EH (cell line): ENCODE measurements at places on chromosomes 16 and 17.

DNA sequence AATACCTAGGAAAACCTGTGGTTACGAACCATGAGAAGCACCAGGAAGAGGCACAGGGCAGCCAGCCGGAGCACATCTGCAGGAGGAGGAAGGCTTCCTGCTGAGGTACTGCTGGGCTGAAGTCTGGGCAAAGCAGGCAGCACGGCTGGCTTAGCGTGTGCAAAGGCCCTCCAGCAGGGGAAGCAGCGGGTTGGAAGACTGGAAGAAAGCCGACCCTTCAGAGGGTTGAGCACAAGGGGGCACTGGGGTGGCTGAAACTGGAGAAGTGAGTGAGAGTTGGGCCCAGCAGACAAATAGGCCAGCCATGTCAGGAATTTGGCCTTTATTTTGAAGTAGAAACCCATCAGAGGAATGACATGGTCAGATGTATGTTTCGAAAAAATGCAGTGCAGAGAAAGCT lies 12.1 kb upstream of the HSD3B7 start:
- peak; percentile 47 for DNase-seq

DNA sequence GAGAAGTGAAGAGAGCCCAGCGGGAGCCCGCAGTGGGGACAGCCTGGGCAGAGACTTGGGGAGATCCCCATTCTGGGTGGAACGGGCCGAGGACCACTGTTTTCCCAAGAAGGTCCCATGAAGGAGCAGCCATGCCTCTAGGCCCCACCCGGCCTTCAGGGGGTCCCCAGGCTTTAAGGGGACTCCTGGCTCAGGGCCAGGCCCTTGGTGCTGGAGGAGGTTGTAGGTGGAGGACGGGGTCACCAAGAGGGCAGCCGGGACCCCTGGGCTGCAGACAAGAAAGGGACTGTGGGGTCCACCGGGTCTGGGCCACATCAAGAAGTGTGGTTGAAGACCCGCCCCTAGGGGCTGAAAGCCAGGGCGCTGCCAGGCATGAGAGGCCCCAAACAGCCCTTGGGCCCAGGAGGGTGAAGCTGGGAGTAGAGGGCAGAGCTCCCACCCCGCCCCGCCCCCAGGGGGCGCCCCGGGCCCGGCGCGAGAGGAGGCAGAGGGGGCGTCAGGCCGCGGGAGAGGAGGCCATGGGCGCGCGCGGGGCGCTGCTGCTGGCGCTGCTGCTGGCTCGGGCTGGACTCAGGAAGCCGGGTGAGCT lies at the start of gene PRSS21:
TSS of gene PRSS21 (plus strand) at position 487 of the 589 bp plus-strand sequence. CDS start at position 519, 32 bp downstream.
- DNase-seq = no peak

GRCh38 chr16:72120026-72120425 lies 26.4 kb downstream of the DHX38 start:
- no peak for DNase-seq

DNA sequence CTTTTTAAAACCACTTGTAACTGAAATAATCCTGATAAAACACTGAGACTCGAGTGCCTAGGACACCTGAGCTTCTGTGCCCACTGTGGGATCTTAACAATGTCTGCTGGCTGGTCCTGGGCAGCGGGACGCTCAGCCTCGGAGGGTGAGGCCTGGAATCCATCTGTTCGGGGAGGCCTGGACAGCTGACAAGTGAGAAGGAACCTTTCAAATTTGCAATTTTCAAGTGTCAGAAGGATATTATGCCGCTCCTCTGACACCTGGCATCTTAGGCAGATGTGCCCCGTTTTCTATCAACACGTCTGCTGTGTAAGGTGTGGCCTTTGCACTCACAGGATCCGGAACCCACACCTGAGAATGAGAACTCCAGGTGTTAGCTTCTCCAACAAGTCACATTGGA lies 33.1 kb upstream of the C16orf78 start:
- DNase-seq = no peak

DNA sequence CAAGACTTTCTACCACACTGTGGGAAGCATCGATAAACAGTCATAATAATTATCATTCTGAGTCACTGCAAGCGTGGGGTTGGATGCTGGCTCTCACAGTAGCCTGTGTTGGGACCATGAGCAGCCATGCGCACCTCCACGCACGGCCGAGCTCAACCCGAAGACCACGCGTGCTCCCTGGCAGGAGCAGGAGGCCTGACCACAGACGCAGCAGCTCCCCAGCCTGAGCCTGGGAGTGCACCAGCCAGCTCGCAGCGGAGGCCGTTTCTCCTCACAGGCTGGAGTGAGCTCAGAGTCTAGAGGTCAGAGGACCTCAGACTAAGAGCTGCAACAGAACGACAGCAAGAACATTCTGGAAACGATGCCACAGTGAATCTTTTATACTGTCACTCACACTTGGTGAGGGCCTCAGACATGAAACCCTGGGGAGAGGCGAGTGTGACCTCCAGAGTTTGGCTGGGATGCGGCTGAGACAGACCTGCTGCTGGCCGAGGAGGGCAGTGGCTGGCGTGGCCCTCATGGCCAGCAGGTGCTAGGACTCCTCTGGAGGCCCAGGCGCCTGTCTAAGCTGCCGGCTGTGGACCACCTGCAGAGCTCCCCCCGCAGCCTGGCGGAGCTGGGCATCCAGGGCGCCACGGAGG lies 6.0 kb downstream of the NDUFAF8 start:
- no peak for DNase-seq

GRCh38 chr16:86537486-86537885 lies 17.5 kb downstream of the MTHFSD start:
- DNase-seq = no peak
